Stimulated activated CD4-positive, alpha-beta T cell treated with anti-CD3 and anti-CD28 coated beads, Interleukin-1b, Interleukin-23, amount 100 ng/mL, for 24 hours (primary cell): ENCODE measurements at places on chromosomes 4 and X.

- no peak for DNase-seq
Observed at GRCh38 chrX:46327566-46328115, 217.6 kb downstream of the ZNF674 start.

- DNase-seq: no peak
Observed at GRCh38 chrX:150879855-150880807, 18.3 kb downstream of the CD99L2 start.

DNA sequence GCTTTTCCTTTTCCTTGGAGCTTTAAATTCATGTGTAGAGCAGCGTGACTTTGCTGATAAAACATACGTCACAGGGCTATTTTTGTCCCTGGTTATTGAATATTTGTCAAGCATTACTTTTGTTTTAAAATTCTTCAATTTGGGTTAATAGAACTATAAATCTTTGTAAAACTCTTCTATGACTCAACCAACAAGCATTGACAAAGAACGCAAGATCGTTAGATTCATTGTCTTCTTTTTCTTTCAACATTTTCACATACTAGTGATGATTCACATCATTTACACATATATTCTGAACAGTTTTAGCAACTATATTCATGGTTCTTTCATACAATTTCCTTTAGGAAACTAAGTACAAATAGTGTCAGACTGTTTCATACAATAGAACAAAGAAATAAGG lies 72.0 kb upstream of the GPM6A start:
- no peak for DNase-seq

GRCh38 chr4:11232015-11232414 lies 196.7 kb downstream of the HS3ST1 start:
- DNase-seq: no peak

DNA sequence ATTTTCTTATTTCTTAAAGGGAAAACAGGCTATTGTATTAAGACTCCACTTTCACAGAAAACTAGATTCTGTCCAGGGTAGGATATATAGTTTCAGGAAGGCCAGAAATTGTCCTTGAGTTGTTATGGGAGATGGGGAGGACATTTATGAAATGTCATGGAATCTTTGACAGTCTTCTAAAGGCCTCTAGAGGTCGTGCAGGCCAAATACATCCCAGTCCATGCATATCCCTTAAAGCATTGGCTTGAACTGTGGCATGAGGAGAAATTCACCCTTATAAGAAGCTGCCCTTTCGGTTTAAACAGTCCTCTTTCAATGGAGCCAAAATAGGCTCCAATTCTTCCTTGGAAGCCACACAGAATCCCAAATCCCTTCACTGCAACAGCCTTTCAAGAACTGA lies 183.6 kb upstream of the NOCT start:
- no peak for DNase-seq

DNA sequence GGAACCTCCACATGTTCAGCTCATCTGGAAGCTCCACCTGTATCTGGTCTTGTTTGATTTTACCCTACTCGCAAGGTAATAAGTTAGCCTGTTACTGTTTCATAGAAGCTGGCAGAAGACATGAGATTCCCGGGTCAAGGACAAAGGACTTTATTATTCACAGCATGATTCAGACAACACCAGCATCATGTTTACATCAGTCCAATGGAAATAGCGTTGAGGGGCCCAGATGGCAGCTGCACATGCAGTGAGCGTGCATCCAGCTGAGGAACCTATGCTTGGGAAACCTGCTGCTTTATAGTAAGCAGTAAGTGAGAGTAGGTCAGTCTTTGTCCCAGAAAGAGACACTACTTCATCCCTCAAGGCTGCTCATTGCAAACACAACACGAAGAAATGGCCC lies 19.8 kb downstream of the TSPAN5 start:
- DNase-seq: no peak

DNA sequence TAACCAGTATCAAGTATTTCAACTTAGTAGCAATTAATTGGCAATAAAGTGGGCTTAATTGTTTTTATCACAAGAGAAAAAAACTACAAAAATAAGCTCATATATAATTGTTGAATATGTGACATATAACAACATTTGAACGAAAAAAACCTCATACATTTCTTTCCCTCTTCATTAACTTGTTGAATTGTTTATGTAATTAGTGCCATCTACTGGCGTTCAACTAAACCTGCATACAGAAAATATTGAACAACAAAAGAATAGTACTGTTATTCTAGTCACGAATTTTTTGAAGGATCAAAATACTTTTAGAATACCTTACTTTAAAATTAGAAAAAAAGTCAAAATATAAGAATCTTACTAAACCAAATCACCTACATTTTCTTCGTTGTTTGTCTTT lies 586.5 kb upstream of the FTHL17 start:
- DNase-seq: no peak

- no peak for DNase-seq
Observed at GRCh38 chr4:172654457-172654856, 514.2 kb upstream of the GALNT7 start.

- DNase-seq: no peak
Observed at GRCh38 chrX:150334981-150335380, 28.1 kb upstream of the MAMLD1 start.

DNA sequence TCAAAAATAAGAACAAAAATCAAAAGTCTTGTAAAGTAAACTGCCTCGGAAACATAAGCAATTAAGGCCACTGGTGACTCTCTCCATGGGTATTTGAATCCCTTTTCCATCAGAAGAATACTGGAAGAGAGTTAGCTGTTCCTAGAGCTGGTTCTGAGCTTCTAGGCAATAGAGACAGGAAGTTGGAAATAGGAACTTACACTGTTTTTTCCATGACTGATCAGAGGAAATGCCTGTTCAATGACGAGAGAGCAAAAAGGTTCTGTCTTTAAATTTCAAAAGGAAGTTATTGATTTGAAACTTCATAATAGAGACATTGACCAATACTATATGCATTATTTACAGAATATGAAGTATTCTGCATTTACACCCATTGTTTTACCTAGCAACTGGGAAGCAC lies 503.5 kb upstream of the ARX start:
- DNase-seq: no peak

GRCh38 chr4:8575457-8575856 lies 4.7 kb upstream of the GPR78 start:
- no peak for DNase-seq
